ENCODE measurements at places on chromosomes 4 and X. TPM values are rescaled to one million over a fixed set of nuclear protein-coding genes. Genes with fewer than 3 reads are reported as not detected.

Gene RAI2
- total RNA-seq = 0.86 TPM

Gene CCDC110
- 0.06 TPM for total RNA-seq

Gene UGT2A3
- total RNA-seq = not detected

Gene TBC1D9
- total RNA-seq = 8.5 TPM

Gene ARSH
- total RNA-seq = not detected

Gene TMEM31
- not detected for total RNA-seq

Gene PAGE4
- not detected for total RNA-seq

Gene ASB11
- total RNA-seq = not detected

Gene ZCCHC4
- total RNA-seq = 20.0 TPM

Gene PRICKLE3
- total RNA-seq = 5.6 TPM

Gene TIMM17B
- total RNA-seq = 47.4 TPM

Gene XK
- total RNA-seq = 1.7 TPM

Gene SHISA3
- total RNA-seq = 3.1 TPM

Gene MBTPS2
- total RNA-seq = 5.5 TPM

Gene PDGFRA
- total RNA-seq = 1.5 TPM

Gene ASB12
- not detected for total RNA-seq

Gene SMARCA1
- 26.6 TPM for total RNA-seq

Gene TLR2
- not detected for total RNA-seq

Gene FGFBP1
- total RNA-seq = 0.86 TPM

Gene SLIT2
- 0.39 TPM for total RNA-seq

Gene GPC3
- total RNA-seq = 0.34 TPM

Gene FGB
- total RNA-seq = not detected

Gene PWWP3B
- 1.8 TPM for total RNA-seq

Gene ETDA
- total RNA-seq = not detected

Gene STEEP1
- total RNA-seq = 87.3 TPM

Gene DMD
- total RNA-seq = 24.0 TPM

Gene TCEAL5
- total RNA-seq = not detected

Data from Daoy (cell line).